Diencephalon (tissue), 1 donor: ENCODE measurements at places on chromosomes 11 and 22. TPM values are rescaled to one million over a fixed set of nuclear protein-coding genes. Genes with fewer than 3 reads are reported as not detected.

The HTR3A gene
- 0.23 TPM for total RNA-seq

The ANKK1 gene
- total RNA-seq, result 0.23 TPM

The EI24 gene
- total RNA-seq, result 90.2 TPM

The APOA4 gene
- total RNA-seq, result not detected

The MPZL2 gene
- 1.2 TPM for total RNA-seq

The STK33 gene
- 22.6 TPM for total RNA-seq

The OR8D4 gene
- 0.23 TPM for total RNA-seq
